ENCODE measurements at places on chromosomes 5 and 9.

DNA sequence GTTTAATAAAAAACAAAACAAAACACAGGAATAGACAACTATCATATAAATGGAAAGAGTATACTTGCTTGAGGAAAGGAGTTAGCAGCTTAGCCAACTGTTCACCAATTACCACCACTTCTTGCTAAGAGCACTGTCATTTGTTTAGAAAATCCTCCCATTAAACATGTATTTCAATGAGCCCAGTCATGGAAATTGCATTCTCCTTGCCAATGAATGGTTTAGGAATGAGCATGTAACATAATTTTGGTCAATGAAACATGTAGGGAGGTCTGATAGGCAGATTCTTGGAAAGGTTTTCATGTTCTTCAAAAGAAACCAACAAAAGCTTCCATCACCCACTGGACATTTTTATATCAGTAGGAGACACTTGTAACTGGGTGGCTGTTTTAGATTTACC lies 502.8 kb upstream of the PAPPA start:
- DNase-seq, result no peak

DNA sequence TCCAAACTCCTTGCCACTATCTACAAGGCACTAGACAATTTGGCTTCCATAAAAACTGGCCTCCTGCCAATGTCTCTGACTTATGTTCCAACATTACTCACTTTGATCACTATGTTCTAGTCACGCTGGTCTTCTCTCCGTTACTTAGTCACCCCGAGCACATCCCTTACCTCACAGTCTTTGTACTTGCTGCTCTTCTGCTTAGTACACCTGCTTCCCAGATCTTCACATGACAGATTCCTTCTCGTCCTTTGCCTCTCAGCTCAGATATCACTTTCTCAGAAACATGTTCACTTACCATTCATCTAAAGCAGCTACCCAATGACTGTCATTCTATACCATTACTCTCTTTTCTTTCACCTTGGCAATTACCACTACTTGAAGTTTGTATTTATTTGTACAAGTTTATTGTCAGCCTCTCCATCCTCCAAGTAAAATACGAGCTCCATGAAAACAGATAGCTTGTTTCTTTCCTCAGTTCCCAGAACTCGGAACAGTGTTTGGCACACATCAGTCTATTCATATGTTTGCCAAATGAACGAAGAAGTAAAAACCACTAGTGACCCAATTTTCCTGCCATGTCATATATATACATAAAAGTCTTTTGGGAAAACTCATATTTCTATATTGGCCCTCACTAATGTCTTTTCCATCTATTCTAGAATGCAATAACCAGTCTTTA lies 5.9 kb upstream of the SLC22A5 start:
- DNase-seq, result no peak

DNA sequence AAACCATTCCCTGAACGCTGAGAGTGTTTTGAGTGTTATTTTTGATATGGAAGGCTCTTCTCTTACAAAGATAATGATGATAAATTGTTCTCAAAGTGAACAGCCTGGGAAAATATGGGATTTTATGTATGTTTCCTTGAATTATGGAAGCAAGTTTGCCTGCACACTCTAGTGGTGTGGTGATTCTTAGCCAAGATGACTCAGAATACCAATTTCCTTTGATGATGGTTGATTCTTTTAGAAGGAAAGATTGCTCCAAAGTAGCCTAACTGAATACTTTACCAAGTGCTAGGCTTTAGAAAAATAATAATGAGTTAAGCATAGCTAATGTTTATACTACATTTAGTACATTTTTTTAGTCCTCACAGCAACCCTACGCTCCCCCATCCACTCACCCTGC lies 243.4 kb downstream of the EBF1 start:
- DNase-seq, result no peak

GRCh38 chr9:96126321-96126881 lies 175.6 kb downstream of the HSD17B3 start:
- DNase-seq, result no peak

GRCh38 chr9:15139469-15139868 lies 167.5 kb downstream of the TTC39B start:
- DNase-seq, result no peak

DNA sequence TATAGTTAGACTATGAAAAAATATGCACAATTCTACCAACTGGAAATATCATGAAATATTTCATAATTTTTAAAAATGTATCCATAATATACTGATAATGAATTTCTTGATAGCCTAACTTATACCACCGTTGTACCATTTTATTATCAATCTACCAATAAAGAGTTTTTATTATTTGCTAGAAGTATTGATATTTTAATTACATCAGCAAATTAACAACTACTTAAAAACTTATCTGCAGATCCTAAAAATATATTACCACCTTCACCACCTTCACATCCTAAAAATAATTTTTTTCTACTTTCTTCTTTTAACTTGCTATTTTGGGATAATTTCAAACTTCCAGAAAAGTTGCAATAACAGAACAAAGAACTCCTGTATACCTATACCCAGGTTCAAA lies 21.4 kb downstream of the ATPSCKMT start:
- DNase-seq, result no peak

- no peak for DNase-seq
Observed at GRCh38 chr9:90770182-90770738, 31.4 kb upstream of the SYK start.

DNA sequence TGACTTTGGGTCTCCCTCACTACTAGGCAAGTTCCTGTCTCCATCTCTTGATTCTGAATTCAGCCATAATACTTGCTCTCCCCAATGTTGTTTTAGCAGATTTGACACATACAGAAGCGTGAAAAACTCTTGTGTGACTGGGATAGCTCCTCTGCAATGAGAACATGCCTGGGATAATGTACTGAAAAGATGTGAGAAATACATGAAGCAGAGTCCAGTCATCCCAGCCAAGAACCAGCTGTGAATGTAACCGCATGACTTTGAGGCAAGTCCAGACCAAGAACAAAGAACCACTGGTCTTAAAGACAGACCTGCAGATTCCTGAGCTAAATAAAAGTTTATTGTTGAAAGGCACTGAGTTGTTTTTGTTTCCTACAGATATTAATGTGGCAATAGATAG lies 135.0 kb downstream of the NMUR2 start:
- no peak for DNase-seq

DNA sequence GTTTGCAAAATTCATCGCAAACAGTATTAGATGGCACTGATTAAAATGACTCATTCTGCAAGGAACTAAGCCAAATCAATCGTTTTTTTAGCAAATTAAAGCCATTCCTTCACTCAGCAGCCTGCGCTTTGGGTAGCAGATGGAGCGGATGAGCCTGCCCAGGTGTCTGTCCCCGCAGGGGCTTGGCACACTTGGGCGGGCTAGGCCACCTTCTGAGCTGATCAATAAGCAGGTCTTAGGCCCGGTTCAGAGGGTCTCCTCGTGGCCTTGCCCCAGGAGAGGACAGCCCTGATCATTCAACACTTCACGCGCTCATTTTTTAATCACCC lies 78.0 kb upstream of the FCN1 start:
- no peak for DNase-seq

GRCh38 chr5:125484272-125484741 lies 737.9 kb upstream of the ZNF608 start:
- no peak for DNase-seq

DNA sequence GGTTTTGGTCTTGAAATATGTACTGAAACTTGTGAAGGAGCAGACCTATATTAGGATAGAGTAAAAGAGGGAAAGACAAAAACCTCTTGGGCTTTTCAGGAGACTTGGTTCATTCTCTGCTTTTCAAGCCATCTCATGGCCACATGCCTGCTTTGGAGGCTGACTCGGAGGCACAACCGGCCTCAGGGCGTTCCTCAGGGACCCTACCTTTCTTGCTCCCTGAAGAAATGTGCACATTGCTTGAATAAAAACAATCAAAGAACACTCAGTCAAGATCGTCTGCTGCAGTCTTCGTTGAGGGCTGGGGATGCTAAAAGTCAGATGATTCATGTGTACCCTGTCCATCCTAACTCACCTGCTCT lies 994 bp downstream of the IRGM start:
- no peak for DNase-seq

GRCh38 chr9:127578952-127579853 lies 32.9 kb upstream of the STXBP1 start:
- no peak for DNase-seq

DNA sequence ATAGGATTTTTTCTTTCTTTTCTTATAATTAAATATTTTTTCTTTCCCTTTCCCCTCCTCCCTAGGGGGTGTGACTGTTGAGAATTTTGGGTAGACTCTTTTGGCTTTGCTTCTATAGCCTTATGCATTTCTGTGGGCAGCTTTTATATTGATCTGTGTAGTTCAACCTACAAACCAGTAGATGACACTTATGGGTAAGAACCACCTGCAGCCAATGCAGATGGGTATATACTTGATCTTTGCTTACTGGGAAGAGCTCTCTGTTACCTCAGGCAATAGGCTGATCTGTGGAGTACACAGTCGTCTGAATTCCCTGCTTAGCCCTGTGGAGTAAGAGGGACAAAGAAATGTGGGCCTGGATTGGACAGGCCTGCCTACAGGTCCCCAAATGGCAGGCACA lies 102.7 kb upstream of the STARD4 start:
- no peak for DNase-seq

GRCh38 chr5:68872088-68872839 lies 221.6 kb upstream of the SLC30A5 start:
- no peak for DNase-seq

DNA sequence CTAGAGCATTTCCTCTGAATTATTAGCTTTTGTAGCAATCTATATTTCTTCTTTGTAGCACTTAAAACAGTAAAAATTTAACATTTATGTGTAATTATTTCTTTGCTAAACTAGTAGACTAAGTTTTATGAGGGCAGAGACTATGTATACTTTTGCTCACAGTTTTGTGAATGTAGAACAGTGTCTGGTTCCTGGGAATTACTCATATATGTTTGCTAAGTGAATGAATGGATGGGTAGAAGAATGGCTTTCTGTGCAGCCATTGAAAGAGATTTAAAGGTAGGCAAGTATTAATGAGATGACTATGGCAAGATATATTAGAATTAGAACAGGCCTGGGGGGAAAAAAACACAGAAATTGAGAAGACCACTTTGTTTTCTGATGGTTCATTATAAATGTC lies 140.1 kb downstream of the PAM start:
- DNase-seq, result no peak

- no peak for DNase-seq
Observed at GRCh38 chr5:81171769-81172168, 61.4 kb upstream of the CKMT2 start.

DNA sequence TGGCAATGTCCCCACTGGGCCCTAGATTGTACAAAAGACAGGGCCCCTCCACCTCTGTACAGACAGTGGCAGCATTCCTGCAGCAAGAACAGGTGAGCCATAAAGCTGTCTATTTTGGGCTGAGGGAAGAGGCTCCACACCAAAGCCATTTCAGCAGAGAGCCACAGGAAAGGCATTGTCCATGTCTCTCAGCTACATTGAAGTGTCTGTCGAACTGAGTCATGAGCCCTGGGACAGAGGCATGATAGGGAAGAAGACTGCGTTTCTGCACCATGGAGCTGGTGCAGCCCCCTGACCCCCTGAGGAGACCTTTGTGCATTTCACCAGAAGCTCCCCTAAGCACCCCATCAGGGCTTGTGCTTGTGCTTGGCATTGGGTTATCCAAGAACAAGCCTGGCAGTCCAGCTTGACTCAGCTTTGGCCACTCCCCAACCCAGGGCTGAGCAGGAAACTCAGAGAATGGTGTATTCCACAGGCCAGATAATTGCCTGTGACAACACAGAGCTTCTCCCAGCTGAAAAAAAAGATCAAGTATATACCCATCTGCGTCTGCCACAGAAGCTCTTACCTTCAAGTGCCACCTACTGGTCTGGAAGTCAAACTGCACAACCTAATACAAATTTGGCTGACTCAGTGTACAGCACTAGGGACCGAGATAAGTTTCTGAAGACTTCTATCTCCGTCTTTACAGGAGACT lies 5.9 kb upstream of the FRMD3 start:
- no peak for DNase-seq

GRCh38 chr9:100581661-100582060 lies 3.8 kb downstream of the CAVIN4 start:
- no peak for DNase-seq

DNA sequence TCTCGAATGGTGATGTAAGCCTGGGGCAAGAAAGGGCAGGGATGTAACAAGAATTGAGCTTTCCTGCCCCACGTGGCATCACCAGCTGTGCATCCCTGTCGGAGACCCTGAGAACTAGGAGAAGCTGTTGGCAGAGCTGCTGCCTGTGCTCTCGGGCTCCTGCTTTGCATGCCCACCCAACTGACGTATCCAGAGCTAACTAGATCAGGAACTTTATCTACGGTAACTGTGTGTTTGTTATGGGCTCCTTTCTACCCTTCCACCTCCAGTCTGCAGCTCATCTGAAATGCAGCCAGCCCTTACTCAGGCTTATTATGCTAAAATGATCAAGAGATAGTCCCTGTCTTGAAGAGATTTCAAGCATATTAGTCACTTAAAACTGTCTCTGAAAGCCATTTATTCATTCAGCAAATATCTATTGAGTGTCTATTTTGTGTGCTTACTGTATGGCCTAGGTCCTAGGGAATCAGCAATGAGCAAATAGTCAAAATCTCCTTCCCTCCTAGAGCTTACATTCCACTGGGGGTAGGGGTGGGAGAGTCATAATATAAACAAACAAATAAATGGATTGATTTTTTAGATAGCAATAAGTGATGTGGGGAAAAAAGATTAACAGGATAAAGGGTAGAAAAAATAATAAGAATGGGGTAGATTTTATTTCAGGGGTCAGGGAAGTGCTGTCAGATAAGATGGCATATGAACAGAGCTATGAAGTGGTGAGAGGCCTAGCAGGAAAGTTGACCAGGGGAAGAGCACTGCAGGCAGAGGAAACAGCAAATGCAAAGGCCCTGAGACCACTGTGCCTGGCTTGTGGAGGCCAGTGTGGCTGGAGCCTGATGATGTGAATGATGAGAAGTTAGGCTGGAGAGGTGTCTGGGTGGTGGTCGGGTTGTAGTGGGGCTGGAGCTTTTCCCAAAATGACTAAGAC lies 118.2 kb downstream of the GALNT10 start:
- no peak for DNase-seq

DNA sequence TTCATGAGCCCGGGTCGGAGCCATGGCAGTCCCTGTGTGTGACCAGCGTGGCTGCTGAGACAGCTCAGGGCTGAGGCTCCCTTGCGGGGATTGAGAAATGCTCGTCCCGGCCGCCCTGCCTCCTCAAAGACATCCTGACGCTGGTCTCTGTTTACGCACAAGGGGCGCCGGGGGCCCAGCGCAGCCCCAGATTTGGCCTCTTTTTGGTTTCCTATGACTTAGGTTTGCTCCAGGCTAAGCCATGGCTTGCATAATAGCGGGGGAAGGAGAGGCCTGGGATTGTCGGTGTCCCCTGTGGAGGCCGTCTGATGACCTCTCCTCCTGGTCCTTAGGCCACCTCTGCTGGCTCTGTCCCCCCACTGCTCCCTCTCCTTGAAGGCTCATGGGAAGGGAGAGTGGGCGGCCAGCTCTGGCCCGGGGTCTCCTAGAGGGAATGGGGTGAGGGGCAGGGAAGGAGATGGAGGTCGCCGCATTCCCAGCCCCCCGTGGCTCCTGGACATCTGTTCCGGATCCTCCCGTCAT lies 3.5 kb downstream of the LAMC3 start:
- no peak for DNase-seq

DNA sequence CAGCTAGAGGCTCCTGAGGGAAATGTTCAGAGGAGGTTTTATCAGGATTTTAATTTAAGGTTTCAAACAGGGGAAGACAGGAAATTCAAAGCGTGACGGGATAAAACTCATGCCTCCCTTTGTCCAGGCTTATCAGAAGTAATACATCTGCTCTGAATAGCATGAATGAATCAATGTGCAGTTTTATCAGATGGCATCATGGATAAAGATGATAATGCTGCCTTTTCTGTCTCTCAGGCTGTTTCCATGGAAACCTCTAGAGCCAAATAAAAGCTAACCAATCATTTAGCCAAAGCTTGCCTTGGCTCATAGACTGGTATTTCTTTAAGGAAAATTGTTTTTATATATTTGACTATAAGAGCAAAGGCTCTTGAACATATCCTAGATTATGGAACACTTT lies 16.4 kb downstream of the MFAP3 start:
- no peak for DNase-seq

Measured in memory B cell (primary cell).